Posterior vena cava (tissue), 2 donors: ENCODE measurements at places on chromosomes 2 and 18.

DNA sequence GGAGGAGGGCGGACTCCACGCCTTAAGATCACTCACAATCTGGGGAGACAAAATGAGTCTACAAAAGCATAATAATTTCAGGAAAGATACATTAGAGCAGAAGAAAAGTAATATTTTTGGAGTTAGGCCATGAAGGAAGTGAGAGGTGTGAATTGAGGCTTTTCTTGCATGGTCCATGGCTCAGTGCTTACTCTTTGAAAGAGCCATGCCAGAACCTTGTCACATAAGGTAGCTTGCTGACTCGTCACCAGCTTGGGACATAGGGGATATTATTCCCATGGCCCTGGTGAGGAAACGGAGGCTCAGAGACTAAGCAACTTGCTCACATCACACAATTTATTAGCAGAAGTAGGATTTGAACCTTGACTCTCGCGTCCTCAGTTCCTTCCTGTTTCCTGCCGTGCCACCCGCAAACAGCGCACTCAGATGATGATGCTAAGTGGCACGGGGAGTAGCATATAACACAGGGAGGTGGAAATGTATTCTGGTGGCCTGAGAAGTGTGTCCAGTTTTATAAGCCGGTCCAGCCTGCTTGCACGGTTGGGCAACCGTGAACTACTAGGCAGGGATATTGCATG lies 312.2 kb upstream of the EPAS1 start:
- no peak for DNase-seq

GRCh38 chr2:109663721-109664120 lies 49.6 kb downstream of the SOWAHC start:
- DNase-seq, result peak; percentile 87

DNA sequence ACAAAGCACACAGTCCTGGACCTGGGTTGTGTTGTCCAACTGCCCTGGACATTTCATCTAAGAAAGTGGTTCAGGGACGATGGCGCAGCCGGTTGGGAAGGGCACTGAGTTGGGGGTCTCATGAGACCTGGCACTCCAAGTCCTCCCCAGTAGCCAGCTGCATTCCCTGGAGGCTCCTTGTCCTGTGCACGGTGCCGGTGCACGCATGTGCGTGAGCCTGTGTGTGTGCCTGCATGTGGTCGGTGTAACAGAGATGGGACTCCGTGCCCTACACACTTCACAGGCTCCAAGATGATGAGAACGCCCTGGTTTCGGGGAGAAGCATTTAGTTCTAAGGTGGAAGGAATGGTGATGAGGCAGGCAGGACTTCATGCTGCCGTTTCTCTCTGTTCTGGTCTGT lies 124.9 kb upstream of the PXDN start:
- peak; percentile 80 for DNase-seq

DNA sequence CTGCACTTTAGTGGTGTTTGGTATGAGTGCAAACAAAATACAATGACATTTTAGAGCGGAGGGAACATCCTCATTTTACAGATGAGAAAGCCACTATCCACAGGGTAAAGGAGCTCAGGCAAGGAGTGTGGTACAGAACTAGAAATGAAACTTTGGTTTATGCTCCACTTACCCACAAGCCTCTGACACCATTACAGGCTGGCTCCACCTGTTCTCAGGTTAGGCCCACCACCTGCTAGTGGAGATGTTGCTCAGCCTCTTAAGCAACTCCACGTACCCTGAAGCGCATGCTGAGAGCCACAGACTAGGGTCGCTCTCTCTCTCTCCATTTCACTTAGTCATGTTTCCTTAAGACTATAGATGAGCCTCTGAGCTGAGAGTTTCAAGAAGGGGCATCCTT lies 130.0 kb downstream of the MBD2 start:
- DNase-seq, result no peak

GRCh38 chr18:75818383-75818782 lies 390.9 kb upstream of the SMIM21 start:
- no peak for DNase-seq

DNA sequence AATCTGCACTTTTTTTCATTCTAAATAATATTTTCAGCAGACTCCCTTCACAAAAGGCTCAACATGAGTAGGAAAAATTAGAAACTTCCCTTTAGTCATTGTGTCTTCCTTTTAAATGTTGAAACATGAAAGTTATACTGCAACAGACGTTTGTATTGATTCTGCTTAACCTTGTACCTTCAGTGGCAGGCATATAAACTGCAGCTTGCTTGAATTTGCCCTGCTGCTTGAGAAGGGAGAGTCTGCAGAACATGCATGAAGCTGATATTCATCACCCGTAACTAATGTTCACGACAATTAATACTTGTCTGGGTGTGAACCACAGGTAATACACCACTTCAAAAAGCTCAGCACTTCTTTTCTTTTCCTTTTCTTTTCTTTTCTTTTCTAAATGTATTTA lies 294.7 kb upstream of the LRP1B start:
- no peak for DNase-seq

DNA sequence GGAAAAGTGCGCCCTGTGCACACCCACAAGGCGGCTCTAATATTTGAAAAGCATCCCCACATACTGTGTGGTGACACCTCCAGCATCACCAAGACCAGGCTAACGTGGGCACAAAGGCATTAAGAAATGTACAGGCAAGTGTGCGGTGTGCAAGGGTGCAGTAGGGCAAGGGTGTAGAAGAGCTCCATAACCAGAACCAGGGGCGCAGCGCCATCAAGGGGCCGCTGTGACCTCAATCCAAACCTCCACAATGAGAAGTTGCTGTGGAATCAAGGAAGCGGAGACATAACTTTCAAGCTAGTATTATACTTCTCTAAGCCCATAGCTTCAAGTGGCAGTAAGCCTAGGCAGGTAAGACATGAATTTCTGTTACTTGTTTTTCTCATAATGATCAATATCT lies 13.0 kb downstream of the L3MBTL4 start:
- no peak for DNase-seq

DNA sequence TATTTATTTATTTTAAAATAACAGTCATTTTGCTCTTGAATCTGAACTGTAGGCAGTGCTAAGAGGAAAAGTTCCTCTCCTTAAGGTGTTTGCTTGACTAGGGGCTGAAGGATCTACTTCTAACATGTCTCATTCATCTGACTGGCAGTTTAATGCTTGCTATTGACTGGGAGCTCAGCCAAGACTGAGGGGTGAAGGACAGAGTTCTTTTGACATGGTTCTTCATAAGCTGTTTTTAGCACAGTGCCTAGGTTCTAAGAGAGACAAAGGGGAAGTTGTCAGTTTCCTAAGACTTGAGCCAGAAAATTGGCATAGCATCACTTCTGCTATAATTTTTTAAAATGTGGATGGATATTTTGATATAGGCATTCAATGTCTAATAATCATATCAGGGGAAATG lies 73.0 kb downstream of the COMMD1 start:
- no peak for DNase-seq

DNA sequence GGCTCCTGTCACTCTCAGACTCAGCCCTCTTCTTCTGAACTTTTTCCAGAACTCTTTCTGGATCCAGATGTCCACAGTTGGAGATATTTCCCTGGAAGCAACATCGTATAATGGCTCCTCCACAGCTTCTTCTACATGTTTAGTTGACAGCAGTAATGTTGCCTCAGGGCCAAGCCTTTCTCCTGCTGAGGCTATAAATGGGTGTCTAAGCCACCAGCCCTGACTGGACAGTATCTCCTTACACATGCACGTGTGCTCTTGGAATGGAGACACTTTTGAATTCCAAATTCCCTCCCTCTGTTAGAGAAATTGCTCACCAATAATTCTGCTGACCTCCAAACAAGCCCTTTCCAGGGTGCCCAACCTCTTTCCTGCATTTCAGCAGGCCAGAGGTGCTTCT lies 156.2 kb upstream of the PIK3C3 start:
- DNase-seq, result no peak

DNA sequence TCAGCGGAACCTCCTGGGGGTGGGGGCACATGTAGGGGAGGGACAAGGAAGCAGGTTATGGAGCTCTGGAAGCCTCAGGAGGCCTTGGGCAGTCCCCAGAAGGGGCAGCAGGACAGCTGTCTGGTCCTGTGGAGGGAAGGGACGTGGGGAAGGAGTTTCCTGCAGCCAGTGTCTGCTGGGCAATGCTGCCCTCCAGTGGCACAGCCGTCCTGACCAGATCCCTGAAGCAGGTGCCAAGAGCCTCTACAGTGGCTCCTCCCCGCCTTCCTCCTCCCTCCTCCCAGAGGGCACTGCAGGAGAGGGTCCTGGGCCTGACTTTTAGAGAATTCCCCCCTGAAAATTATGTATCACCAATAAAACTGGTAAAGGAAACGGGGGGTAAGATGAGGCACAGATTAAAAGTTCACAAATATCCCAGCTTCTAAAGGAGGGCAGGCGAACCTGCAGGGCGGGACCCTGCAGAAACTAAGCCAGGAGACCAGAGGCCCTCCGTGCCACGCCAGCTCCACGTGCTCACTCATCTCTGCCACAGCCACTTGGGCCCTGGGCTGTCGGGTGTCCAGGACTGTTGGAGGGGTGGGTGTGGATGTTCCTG lies 258.5 kb downstream of the TWIST2 start:
- no peak for DNase-seq

- no peak for DNase-seq
Measured at GRCh38 chr2:191566344-191566743, 111.6 kb upstream of the NABP1 start.

- DNase-seq, result peak; percentile 92
Measured at GRCh38 chr2:23617167-23617810, 232.3 kb downstream of the KLHL29 start.
